ENCODE measurements at places on chromosomes 2 and 18. TPM values are rescaled to one million over a fixed set of nuclear protein-coding genes. Genes with fewer than 3 reads are reported as not detected.

GRCh38 chr18:1663879-1664705 lies 759.4 kb downstream of the ADCYAP1 start:
- H3K4me1 ChIP-seq, result no peaks in the 10 kb centered on the region
- no peak overlapping the region for H3K4me3 ChIP-seq
- H3K27ac ChIP-seq, result no peak overlapping the region
- no peaks in the 10 kb centered on the region for H3K27me3 ChIP-seq

The CD302 gene
- total RNA-seq, result 6.1 TPM

- no peak overlapping the region for H3K4me3 ChIP-seq
- H3K36me3 ChIP-seq, result no peaks in the 10 kb centered on the region
- no peak overlapping the region for H3K27ac ChIP-seq
- H3K4me1 ChIP-seq, result peaks cover 14% of the 10 kb centered on the region
- no peak for DNase-seq
Observed at GRCh38 chr2:64980183-64980582, 9.0 kb upstream of the SLC1A4 start.

DNA sequence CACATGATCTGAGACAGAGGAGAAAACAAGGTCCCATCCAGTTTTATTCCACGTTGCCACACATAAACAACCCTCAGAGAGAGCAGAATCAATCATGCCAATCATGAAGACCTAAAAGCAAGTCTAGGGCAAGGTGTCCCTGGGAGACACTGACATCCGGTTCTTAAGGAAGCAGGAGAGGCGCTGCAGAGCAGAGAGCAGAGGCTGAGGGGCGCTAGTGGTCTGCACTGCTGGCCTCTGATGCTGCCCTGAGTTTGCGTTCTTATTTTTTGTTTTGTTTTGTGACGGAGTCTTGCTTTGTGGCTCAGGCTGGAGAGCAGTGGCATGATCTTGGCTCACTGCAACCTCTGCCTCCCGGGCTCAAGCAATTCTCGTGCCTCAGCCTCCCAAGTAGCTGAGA lies 83.3 kb downstream of the SMIM21 start:
- H3K4me3 ChIP-seq, result no peak overlapping the region
- no peaks in the 10 kb centered on the region for H3K4me1 ChIP-seq
- no peak overlapping the region for H3K27ac ChIP-seq
- peaks cover 2% of the 10 kb centered on the region for H3K27me3 ChIP-seq

GRCh38 chr18:49368161-49368875 lies 92.1 kb downstream of the DYM start:
- no peaks in the 10 kb centered on the region for H3K4me1 ChIP-seq
- no peaks in the 10 kb centered on the region for H3K27me3 ChIP-seq
- no peak overlapping the region for H3K27ac ChIP-seq
- DNase-seq, result no peak

DNA sequence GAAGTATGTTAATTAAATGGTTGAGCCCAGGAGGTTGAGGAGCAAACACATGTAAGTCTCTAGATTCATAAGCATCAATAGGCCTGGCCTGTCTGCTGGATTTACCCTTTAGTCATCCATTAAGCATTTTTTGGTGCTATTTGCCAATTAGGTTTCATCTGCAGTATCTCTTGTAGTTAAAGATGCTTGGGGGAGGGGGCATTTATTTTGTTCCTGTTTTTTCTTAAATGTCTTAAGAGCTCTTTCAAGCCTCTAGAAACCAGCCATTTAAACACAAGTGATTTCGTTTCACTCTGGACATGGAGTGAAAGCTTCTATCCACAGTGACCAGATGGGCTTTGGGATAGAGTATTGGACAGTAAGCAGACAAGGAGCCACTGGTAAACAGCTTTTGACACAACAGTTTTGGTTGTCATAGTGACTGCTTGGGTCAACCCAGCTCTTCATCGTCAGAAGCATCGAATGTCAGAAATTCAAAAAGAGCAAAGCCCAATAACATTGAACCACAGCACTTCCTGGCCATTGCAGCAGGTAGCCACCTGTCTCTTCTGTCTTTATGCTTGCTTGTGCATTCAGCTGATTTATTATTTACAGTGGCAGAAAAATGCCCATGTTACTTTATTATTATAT lies 4.9 kb downstream of the QPCT start:
- no peaks in the 10 kb centered on the region for H3K36me3 ChIP-seq
- H3K4me1 ChIP-seq, result no peaks in the 10 kb centered on the region
- DNase-seq, result no peak
- no peak overlapping the region for H3K4me3 ChIP-seq
- H3K27ac ChIP-seq, result no peak overlapping the region
- H3K27me3 ChIP-seq, result peaks cover 5% of the 10 kb centered on the region

DNA sequence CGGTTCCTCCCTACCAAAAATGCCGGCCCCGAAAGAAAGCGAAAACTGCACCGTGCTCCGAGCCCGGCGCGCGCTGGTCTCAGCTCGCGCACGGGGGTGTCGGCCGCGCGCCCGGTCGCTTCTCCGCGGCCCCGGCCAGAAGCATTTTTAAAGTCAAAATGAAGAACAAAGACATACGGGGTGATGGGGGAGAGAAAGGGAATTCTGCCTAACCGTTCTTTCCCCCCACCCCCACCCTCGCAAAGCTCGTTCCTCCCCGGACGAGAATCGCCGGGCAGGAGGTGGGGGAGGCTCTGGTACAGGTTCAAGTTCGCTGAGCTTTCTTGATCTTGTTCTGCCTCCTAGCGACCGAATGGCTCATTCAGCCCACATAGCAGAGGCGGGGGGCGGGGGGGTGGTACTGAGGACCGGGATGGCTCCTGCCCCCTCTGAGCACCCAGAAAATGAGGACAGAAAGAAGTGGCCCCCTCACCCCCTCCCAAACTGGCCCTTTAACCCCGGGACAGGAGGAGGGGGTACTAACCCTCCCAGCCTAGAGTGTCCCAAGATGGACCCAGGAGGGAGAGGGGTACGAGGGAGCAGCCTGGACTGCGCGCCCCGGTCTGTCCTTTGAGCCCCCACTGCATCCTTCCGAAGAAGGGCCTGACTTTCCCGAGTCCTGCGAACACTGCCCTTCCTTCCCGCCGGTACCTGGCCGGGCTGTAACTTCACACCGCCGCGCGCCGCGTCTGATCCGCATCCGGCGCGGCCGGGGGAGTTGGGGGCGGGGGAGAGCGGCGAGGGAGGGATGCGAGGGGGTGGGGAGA lies 3.1 kb downstream of the BCL11A start:
- no peaks in the 10 kb centered on the region for H3K36me3 ChIP-seq
- H3K27me3 ChIP-seq, result peaks cover 39% of the 10 kb centered on the region
- no peak overlapping the region for H3K27ac ChIP-seq
- H3K4me1 ChIP-seq, result no peaks in the 10 kb centered on the region

DNA sequence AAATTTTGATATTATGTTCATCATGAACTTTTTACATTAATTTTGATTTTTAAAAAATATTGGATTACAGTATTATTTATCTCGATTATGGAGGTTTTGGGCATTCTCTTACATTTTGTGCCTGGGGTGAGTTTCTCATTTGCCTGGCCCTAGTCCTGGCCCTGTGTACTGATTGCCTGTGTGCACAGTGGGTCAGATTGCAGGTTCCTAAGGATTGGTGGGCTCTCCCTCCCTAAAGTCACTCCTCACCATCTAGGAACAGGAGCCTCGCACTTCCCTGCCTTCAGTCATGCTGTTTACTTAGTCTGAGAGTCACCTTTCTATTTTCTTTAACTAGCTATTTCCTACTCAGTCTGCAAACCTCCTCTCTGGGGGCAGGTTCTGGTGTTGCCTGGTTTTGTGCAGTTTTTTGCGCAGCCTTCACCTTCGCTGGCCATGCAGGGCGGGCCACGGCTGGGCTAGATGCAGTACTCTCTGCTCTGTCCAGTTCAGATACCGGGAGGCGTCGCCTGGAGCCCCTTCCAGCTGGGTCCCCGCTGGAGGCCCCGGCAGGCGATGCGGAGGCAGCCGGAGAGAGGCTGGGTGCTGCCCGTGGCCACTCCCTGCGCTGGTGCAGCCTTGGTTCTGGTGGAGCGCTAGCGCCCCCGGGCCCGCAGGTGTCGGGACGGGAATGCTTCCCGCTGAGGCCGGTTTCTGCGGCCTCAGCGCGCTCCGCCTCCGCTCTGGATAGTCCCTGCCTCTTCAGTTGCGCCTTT lies 23.3 kb upstream of the MC5R start:
- H3K27ac ChIP-seq, result no peak overlapping the region
- DNase-seq, result peak; percentile 18
- peak overlapping the region; percentile 35 for H3K4me3 ChIP-seq

The UGT1A8 gene
- not detected for total RNA-seq

DNA sequence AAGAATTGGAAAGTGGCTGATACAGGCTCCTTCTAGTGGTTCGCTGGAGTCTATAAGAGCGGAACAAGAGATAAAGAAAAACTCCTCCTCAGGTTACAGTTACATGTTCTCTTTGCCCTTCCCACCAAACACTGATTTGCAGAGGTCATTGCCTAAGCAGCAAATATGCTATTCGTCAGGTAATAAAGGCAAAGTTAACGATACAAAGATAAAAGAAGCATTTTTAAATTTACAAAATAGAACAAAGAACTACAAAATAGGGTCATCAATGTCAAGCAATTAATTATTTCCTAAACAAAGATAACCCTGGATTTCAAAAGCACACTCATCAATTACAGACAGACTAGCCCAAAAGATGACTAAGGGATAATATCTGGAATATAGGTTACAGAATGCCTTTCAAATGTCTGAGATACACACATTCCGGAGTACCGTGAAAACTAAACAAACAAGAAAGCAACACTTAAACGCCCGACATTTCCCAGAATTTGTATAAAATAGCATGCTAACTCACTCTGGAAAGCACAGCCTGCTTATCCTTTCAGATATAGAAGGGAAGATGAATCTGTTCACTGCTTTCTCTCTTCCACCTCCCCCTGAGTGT lies 186.4 kb downstream of the MREG start:
- H3K4me1 ChIP-seq, result peaks cover 11% of the 10 kb centered on the region
- no peak overlapping the region for H3K4me3 ChIP-seq
- DNase-seq, result peak; percentile 39

Data from IMR-90 (cell line).